Stimulated activated CD4-positive, alpha-beta T cell treated with anti-CD3 and anti-CD28 coated beads, Interleukin-2, amount 100 ng/mL, for 48 hours (primary cell): ENCODE measurements at places on chromosomes 12 and 14.

DNA sequence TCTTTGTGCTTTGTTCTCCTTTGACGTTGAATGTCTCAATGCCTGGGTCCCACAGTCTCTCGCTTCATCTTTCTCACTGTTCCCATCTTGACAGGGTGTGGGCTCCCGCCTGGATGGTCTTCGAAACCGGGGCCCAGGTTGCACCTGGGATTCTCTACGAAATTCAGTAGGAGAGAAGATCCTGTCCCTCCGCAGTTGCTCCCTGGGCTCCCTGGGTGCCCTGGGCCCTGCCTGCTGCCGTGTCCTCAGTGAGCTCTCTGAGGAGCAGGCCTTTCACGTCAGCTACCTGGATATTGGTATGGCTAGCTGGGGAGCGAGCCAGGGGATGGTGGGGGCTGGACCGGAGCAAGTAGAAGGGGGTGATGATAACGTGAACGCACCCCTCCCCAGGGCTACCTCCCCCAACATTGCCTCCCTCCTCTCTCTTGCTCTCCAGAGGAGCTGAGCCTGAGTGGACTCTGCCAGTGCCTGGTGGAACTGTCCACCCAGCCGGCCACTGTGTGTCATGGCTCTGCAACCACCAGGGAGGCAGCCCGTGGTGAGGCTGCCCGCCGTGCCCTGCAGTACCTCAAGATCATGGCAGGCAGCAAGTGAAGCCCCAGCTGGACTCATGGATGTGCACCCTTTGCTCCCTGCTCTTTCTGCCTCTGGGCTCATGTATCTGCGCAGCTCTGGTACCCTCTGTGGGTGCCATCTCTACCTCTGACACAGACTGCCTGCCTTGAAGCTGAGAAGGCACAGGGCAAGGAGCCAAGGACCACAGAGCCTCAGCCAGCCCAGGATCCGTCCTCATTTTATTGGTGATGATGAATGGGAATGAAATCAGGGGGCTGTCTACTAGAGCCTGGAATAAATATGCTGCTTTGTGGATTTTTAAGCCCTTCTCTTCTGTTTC lies 1.5 kb downstream of the NPFF start:
- DNase-seq, result no peak

DNA sequence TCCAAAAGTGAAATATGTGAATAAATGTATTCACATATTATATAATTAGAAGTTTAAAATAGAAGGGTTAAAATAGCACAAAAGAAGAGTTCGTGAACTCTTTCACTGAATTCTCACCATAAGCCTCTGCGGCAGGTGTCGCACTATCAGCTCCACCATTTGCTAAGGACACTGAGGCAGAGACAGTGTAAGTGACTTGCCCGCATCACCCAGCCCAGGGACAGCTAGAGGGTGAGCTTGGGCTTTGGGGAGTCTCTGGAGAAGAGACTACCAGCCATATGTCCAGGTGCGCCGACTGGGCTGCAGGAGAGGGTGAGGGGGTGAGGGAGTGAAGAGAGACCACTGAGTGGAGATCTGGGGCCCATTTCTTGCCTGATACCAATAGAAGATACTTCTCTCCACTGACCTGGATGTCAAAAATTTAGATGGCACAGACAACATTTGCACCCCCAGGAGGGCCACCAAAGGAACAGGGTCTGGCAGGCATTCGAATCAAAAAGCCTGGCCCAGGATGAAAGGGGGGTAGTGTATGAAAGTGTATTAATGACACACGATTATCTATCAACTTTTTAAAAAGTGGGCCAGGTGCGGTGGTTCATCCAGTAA lies 28.5 kb downstream of the FAIM2 start:
- no peak for DNase-seq

- DNase-seq, result no peak
Observed at GRCh38 chr12:127214186-127214585, 1052.8 kb upstream of the TMEM132C start.

- no peak for DNase-seq
Observed at GRCh38 chr12:68482660-68483059, 128.0 kb upstream of the RAP1B start.

DNA sequence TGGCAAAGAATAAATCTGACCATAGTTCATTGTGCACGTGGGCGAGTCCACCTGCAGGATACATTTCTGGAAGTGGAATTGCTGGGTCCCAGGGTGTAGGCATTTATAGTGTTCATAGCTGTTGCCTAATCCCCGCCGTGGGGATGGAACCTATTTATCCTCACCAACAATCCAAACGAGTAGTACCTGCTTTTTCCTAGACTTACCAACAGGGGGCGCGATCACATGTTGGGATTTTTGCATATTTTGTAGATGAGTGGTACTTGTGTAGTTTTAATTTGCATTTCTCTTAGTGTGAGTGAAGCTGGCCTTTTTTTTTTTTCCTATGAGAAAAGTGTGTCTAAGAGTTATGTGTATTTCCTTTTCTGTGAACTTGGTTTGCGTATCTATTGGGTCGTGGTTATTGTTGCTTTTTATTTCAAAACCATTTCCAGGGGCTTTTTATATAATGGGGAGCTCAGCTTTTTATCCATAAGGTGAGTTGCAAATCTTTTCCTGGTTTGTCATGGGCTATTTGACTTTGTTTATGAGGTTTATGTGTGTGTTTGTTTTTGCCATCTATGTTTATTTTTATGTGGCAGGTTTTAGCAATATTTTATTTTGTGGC lies 67.2 kb downstream of the CCDC92 start:
- DNase-seq, result peak; percentile 67

DNA sequence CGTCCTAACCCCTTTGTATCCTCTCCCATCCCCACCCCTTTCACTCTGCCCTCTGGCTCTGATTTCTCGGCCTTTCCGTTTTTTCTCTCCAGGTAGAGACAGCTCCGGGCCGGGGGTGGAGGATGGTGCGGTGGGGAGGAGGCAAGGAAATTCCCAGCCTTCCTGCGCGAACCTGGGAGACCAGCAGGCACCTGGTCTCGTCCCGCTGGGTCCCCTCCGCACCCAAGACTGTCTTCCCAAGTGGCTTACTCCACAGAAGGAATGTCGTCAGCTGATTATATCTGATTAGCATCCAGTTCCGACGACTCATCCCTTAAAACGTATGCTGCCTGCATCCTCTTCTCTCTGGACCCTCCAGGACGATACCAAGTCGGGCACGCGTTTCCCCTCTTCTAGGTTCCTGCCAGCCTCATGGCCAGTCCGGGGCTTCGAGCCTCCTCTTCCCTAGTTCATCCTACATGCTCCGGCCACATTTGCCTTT lies 42.2 kb upstream of the CAPRIN2 start:
- DNase-seq, result no peak

GRCh38 chr12:104667139-104667538 lies 210.4 kb downstream of the CHST11 start:
- DNase-seq, result no peak

- no peak for DNase-seq
Observed at GRCh38 chr12:132453361-132454192, 36.4 kb upstream of the FBRSL1 start.

GRCh38 chr12:3223601-3224529 lies 146.7 kb downstream of the TSPAN9 start:
- no peak for DNase-seq

DNA sequence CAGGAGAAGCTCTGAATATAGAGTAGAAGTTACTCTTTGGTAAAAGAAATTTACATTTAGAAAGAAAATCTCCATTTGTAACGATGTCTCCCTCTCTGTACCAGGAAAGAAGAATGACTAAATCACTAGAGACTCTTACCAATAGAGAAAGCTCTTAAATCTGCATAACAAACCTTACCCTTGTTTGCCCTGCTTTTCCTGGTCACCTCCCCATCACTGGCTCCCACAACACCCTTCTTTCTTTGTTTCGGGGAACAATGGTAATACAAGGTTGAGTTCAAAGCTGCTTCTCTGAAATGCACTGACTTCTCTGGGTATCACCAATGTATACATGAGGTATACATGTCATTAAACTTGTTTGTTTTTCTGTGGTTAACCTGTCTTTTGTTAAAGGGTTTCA lies 351.1 kb upstream of the FLRT2 start:
- no peak for DNase-seq

DNA sequence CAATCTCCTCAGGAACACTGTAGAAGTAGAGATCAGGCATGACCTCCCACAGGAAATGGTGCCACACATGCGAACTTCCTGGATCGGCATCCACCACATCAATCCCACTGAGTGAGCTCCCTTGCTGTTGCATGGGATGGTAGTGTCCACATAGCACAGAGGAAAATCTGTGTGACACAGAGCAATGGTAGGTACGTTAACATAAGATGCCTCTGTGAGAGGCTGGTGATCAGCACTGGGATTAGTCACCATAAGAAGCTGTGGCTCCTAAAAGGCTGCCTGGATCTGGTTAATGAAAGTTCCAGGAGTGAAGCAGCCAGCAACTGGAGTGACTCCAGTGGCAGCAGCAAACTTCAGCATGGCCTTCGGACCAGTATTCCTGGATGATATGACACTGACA lies 21.8 kb downstream of the WDHD1 start:
- DNase-seq, result no peak

- no peak for DNase-seq
Observed at GRCh38 chr12:91370086-91370868, 187.7 kb upstream of the DCN start.

DNA sequence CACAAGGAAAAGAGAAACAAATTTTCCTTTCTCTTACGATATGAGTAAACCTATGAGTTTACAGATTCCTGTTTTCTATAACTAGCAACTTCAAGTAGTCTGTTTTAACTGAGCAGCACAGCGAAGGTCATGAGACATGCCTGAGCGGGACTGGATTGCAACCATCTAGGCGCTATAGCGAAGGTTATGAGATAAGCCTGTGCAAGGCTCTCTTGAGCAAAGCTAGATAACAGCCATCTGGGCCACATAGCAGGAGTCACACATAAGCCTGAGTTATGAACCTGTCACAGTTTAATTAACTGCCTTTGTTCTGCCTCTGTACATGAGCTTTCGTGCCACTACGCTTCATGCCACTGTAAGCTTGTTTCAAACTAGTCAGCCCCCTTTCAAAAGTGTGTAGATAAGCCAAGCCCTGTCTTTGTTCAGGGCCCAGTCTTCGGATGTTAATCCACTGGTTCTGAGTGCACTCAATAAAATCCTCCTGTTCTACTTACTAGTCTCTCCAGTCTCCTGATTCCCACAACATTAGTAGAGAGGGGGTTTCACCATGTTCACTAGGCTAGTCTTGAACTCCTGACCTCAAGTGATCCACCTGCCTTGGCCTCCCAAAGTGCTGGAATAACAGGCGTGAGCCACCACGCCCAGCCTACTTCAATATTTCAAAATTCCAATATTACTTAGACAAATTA lies 47.1 kb downstream of the SEC23A start:
- no peak for DNase-seq

GRCh38 chr14:26984311-26985177 lies 386.7 kb upstream of the NOVA1 start:
- peak; percentile 8 for DNase-seq

DNA sequence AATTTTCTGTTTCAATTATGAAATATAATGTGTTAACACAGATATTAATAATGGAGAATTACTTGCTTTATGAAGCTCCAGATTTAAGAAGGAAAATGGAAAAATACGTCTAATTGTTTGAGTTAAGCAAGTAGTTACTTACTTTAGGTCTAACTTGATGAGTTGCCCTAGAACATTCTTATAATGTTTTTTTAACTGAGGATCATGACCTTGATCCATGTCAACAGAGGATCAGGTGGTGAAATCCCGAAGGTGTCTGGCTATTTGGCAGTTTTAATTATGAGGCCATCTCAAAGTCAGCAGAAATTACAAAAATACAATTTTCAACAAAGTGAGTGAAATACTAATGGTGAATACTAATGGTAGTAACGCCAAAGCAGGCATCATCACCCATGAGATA lies 57.0 kb upstream of the REP15 start:
- no peak for DNase-seq

GRCh38 chr12:124248941-124249825 lies 45.7 kb upstream of the RFLNA start:
- no peak for DNase-seq

DNA sequence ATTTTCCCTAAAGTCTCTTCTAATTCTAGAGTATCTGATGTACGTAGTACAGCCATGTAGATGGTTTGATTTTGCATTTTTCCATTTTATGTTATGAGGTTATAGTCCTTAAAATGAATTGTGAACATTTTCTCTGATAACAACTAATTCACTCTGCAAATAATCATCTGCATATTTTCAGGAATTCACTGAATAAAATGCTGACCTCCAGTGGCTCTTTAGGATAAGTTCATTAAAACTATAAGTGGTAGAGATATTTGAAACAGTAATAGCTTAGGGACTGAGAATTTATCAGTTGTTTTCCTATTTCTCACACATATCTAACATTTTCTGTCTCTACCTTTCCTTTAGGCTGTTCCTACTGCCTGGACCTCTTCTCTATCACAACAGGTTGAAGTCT lies 4.4 kb downstream of the MSRB3 start:
- DNase-seq, result no peak

DNA sequence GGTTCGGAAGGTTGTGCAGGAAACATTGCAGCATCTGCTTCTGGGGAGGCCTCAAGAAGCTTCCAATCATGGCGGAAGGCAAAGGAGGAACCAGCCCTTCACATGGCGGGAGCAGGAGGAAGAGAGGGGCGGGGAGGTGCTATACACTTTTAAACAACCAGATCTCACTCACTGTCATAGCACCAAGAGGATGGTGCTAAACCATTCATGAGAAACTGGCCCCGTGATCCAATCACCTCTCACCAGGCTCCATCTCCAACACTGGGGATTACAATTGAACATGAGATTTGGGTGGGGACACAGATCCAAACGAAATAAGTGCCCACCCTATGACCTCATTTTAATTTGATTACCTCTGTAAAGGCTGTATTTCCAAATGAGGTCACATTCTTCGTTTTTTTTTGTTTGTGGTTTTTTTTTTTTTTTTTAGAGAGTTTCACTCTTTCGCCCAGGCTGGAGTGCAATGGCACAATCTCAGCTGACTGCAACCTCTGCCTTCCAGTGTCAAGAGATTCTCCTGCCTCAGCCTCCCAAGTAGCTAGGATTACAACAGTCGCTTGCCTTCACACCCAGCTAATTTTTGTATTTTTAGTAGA lies 11.4 kb upstream of the ORAI1 start:
- DNase-seq, result no peak

DNA sequence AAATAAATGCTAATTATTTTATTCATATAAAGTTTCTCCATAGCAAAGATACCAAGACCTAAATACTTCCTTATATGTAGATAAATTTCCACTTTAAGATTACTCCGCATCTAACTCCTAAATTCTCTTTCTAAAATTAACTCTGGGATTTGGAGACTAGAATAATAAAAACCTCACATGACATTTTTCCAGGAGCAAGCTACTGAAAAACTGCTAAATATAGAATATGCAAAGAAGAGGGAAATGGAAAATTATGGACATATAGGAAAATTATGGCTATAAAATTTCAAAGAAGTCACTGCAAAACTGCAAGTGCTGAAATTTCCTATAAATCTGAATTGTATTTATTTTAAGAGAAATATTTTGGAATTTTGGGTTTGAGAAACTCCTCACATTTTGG lies 186.2 kb downstream of the DUSP6 start:
- DNase-seq, result no peak
